NCI-H526 treated with DMSO at 0.1 percent for 48 hours (cell line): ENCODE measurements at places on chromosomes 3 and 15.

GRCh38 chr3:38028621-38029361, 651 bp downstream of the PLCD1 start:
- no peak for DNase-seq

GRCh38 chr15:57551715-57552677, 39.7 kb upstream of the MYZAP start:
- DNase-seq: no peak

DNA sequence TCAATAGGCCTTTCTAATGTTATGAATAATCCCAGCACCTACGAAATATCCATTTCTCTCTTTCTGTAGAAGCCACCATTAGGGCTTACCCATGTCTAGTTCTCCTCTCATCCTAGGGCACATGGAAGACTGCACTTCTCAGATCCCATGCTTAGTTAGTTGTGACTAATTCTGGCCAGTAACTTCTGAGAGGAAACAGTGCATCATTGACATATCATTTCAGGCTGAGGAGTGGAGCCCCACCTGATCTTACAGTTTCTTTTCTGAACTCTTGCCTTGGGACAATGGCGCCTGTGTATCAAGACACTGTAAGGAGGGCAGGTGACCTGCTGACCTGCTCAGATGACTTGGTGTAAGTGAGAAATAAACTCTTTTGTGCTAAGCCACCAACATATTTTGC, 39.4 kb upstream of the TBL1XR1 start:
- DNase-seq: no peak

GRCh38 chr3:128775906-128776542, 50.0 kb downstream of the RAB7A start:
- no peak for DNase-seq

- no peak for DNase-seq
Measured at GRCh38 chr3:14640157-14640562, 11.4 kb upstream of the CCDC174 start.
